ENCODE measurements at places on chromosomes 11 and 22. TPM values are rescaled to one million over a fixed set of nuclear protein-coding genes. Genes with fewer than 3 reads are reported as not detected.

DNA sequence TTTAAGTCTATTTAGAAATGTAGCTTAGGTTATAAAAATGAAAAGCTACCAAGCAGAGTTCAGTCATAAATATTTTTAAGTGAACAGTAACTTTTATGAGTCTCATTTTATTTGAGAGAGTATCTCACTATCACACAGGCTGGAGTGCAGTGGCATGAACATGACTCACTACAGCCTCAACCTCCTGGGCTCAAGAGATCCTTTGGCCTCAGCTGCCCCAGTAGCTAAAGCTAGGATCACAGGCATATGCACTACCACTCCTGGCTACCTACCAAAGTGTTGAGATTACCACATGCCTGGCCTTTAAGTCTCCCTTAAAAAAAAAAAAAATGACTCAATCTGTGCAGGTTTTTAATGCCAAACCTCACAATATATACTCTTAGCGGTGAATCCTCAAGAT lies 34.7 kb upstream of the CLNS1A start:
- peaks cover 5% of the 10 kb centered on the region for H3K4me1 ChIP-seq
- H3K27ac ChIP-seq, result no peak overlapping the region
- no peak for DNase-seq
- H3K27me3 ChIP-seq, result no peaks in the 10 kb centered on the region
- no peak overlapping the region for H3K4me3 ChIP-seq

DNA sequence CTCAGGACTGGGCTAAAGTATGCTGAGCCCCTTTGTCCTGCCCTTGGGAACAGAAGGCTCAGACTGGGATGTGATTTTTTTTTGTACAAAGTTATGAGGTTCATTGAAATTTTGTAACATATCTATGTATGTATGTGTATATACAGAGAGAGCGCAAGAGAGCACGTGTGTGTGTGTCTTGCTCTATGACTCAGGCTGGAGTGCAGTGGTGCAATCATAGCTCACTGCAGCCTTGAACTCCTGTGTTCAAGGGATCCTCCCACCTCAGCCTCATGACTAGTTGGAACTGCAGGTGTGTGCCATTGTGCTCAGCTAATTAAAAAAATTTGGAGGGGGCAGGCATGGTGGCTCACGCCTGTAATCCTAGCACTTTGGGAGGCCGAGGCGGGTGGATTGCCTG lies 5.7 kb downstream of the TMEM25 start:
- no peak overlapping the region for H3K4me3 ChIP-seq
- H3K4me1 ChIP-seq, result peaks cover 10% of the 10 kb centered on the region
- no peak for DNase-seq
- no peak overlapping the region for H3K27ac ChIP-seq
- H3K27me3 ChIP-seq, result no peaks in the 10 kb centered on the region
- H3K36me3 ChIP-seq, result peaks cover 5% of the 10 kb centered on the region

- H3K4me3 ChIP-seq, result no peak overlapping the region
- H3K27ac ChIP-seq, result no peak overlapping the region
- DNase-seq, result no peak
- peaks cover 2% of the 10 kb centered on the region for H3K4me1 ChIP-seq
Measured at GRCh38 chr22:48698618-48699017, 1129.1 kb downstream of the BRD1 start.

DNA sequence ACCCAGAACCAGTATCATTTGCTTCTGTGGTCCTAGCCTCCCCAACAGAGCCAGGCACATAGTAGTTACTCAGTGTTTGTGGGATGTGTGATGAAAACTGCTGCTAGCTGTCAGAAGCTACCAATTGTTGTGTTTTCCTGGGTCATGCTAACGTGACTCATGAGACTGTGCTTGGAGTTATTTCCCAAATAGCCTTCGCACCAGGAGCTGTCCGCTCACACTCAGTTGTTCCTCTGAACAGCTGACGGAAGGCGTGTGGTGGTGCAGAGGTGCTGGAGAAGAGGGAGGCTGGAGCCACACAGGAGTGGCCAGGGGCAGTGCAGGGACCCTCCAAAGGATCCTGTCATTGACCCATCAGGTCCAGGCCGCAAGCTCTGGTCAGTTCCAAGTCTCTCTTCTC lies 53.9 kb upstream of the TBCEL start:
- H3K4me3 ChIP-seq, result no peak overlapping the region
- no peak for DNase-seq
- no peak overlapping the region for H3K27ac ChIP-seq
- H3K4me1 ChIP-seq, result no peaks in the 10 kb centered on the region

DNA sequence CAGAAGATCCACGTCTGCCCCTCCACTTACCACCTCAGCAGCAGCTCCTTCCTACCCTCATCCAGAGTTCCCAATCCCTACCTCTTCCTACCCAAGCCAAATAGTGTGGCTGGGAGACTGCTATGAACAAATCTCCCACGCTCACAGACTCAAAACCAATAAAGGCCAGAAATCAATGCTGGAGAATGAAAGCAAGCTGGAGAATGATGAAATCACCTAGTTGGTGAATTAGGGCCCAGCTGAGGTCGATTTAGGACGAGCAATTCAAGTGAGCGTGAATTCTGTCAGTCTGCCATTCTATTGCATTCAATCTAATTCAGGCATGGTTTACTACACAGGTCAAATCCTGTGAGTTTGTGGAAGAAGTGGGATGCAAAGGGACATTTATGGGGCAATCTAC lies 22.5 kb downstream of the COMMD9 start:
- H3K4me3 ChIP-seq, result no peak overlapping the region
- H3K36me3 ChIP-seq, result peaks cover 17% of the 10 kb centered on the region

DNA sequence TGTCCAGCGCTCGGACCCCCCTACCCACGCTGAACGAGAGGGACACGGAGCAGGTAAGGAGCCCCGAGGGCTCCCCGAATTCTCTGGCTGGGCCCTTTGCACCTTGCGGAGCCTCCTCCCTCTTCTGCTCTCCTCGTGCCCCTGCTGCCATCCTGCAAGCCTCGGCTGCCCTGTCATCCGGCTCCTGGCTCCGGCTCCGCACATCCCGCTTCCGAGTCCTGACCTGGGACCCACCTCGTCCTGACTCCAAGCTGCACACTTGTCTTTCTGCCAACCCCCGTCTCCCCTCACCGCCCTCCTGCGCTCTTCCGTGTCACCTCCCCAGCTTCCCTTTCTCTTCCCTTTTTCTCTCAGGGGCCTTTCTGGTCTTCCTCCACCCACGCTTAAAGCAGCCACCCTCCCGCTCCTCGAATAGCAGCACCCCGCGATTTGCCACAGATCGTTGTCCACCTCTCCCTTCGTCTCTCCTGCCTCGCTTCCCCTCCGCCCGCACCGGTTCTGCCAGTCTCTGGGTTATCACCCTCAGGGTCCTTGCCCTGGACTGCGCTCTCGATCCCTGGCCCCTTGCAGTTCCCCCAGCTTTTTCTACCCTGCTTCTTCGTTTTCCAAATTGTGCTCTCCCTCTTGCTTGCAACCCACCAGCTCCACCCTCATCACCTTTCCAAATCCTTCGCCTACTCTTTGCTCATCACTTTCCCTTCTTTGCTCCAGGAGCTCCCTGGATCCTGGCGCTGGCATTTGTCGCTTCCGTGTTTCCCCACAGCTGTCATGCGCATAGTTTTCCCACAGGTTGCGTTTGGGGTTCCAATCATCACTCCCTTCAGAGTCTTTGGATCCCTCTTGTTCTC lies 822 bp downstream of the MARK2 start:
- peaks cover 47% of the 10 kb centered on the region for H3K4me1 ChIP-seq
- DNase-seq, result no peak
- H3K36me3 ChIP-seq, result peaks cover 2% of the 10 kb centered on the region
- H3K27me3 ChIP-seq, result no peaks in the 10 kb centered on the region
- H3K4me3 ChIP-seq, result peak overlapping the region; percentile 93
- H3K27ac ChIP-seq, result peak overlapping the region; percentile 84

GRCh38 chr22:43798492-43798891 lies 13.6 kb downstream of the EFCAB6 start:
- H3K27me3 ChIP-seq, result peaks cover 11% of the 10 kb centered on the region
- no peak overlapping the region for H3K27ac ChIP-seq
- peaks cover 1% of the 10 kb centered on the region for H3K36me3 ChIP-seq
- H3K4me1 ChIP-seq, result no peaks in the 10 kb centered on the region
- DNase-seq, result no peak

DNA sequence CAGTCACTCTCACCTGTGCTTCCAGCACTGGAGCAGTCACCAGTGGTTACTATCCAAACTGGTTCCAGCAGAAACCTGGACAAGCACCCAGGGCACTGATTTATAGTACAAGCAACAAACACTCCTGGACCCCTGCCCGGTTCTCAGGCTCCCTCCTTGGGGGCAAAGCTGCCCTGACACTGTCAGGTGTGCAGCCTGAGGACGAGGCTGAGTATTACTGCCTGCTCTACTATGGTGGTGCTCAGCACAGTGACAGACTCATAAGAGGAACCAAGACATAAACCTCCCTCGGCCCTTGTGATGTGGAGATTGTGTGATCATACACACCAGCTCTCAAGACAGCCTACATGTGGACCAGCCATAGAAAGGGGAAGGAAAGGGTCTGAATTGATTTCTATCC lies 113.3 kb downstream of the ZNF280B start:
- peaks cover 1% of the 10 kb centered on the region for H3K36me3 ChIP-seq
- DNase-seq, result no peak
- H3K27ac ChIP-seq, result no peak overlapping the region
- no peak overlapping the region for H3K4me3 ChIP-seq

DNA sequence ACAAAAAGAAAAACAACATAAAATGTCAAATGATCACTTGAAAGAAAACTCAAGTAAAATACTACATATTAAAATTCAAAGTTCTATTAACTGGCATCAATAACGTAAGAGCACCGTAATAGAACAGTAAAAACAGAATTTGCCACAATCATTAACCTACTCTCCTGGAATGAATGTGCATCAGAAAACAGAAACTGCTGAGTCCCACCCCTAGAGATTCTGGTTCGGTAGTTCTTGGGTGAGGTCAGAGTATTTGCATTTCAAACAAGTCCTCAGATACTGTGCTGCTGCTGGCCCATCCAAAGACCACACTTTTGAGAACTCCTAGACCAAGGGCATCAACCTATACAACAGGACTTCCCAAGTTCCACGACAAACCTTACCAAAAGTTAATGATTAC lies 23.5 kb downstream of the PITPNB start:
- H3K27ac ChIP-seq, result no peak overlapping the region
- no peak overlapping the region for H3K4me3 ChIP-seq
- H3K27me3 ChIP-seq, result no peaks in the 10 kb centered on the region
- H3K36me3 ChIP-seq, result peaks cover 38% of the 10 kb centered on the region
- H3K4me1 ChIP-seq, result peaks cover 8% of the 10 kb centered on the region

DNA sequence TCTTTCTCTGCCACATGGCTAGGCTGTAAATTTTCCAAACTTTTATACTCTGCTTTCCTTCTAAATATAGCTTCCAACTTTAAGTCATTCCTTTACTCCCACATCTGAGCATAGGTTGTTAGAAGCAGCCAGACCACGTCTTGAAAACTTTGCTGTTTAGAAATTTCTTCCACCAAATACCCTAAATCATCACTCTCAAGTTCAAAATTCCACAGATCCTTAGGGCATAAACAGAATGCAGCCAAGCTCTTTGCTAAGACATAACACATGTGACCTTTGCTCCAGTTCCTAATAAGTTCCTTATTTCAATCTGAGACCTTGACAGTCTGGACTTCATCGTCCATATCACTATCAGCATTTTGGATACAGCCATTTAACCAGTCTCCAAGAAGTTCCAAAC lies 749.9 kb downstream of the METTL15 start:
- H3K4me1 ChIP-seq, result peaks cover 14% of the 10 kb centered on the region
- H3K27ac ChIP-seq, result no peak overlapping the region
- no peaks in the 10 kb centered on the region for H3K27me3 ChIP-seq
- peaks cover 8% of the 10 kb centered on the region for H3K36me3 ChIP-seq
- DNase-seq, result no peak

GRCh38 chr11:32884770-32885384 lies 7.7 kb upstream of the QSER1 start:
- no peak overlapping the region for H3K4me3 ChIP-seq
- H3K4me1 ChIP-seq, result peaks cover 8% of the 10 kb centered on the region
- H3K27ac ChIP-seq, result no peak overlapping the region
- H3K36me3 ChIP-seq, result no peaks in the 10 kb centered on the region

- H3K27me3 ChIP-seq, result peaks cover 4% of the 10 kb centered on the region
- H3K4me3 ChIP-seq, result no peak overlapping the region
- no peak overlapping the region for H3K27ac ChIP-seq
- H3K4me1 ChIP-seq, result no peaks in the 10 kb centered on the region
Measured at GRCh38 chr11:11553573-11553972, 68.2 kb downstream of the GALNT18 start.

DNA sequence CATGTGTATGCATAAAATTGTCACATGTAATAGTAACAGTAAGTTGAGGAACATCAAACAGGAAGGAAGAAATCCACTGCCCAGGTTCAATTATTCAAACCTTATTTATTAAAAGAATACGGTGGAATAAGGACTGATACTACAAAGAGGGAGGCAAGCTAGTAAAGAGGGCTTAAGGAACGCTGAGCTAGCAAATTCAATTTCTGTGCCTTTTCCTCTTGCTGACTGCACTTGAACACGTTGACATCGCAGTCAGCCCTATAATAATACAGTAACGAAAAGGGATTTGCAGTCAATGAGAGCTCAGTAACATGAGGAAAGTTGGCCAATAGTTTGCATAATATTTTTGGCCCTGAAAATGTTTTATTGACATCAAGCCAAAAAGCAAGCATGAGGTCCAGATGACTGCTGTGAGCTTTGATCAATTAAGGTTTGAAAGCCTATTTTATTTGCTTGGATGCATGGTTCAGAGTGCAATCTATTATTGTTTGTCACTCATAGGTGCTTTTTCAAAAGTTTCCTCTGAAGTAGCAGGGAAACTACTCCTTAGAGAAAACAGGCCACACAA lies 861.8 kb downstream of the LRRC4C start:
- H3K27me3 ChIP-seq, result no peaks in the 10 kb centered on the region
- DNase-seq, result no peak
- H3K27ac ChIP-seq, result no peak overlapping the region
- no peaks in the 10 kb centered on the region for H3K4me1 ChIP-seq
- no peak overlapping the region for H3K4me3 ChIP-seq

- H3K4me1 ChIP-seq, result peaks cover 7% of the 10 kb centered on the region
- no peaks in the 10 kb centered on the region for H3K36me3 ChIP-seq
- no peak overlapping the region for H3K27ac ChIP-seq
- DNase-seq, result no peak
Measured at GRCh38 chr11:17443926-17444690, 32.5 kb downstream of the ABCC8 start.

The KCNQ1OT1 gene
- total RNA-seq, result 2.7 TPM

The MFRP gene
- not detected for total RNA-seq

The SMTNL1 gene
- not detected for total RNA-seq

The CECR2 gene
- total RNA-seq, result not detected

The MRGPRX4 gene
- total RNA-seq, result not detected

The MMP13 gene
- total RNA-seq, result 6.5 TPM

The FREY1 gene
- 0.49 TPM for total RNA-seq

The KDM4D gene
- 0.65 TPM for total RNA-seq

The SCGB1C1 gene
- not detected for total RNA-seq

The DEFB131B gene
- not detected for total RNA-seq

Measured in chondrocyte (in vitro differentiated cells).